CD4-positive, alpha-beta T cell treated with Interferon gamma for 1 hour (primary cell): ENCODE measurements at places on chromosomes 16 and 17.

DNA sequence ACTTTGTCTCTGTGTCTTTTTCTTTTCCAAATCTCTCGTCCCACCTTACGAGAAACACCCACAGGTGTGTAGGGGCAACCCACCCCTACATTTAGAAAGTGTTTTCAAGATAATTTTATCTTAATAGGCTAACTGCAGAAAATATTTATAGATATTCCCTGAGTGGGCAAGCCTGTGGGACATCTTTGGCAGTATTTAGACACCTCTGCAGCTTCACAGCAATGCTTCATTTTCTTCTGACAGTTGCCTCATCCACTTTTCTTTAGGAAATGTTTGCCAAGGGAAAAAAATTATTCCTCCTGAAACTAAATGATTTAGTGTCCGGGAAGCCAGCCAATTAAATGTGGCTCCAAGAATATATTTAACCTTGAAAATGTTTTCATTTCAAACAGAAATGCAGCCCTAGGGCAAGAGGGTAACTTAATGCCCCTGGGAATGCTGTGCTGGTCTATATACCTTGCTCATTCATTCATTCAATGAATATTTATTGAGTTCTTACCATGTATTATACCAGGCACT lies 290.4 kb downstream of the ABCC12 start:
- DNase-seq = no peak

- no peak for DNase-seq
These were observed 133.6 kb upstream of the CRHR1 start for GRCh38 chr17:45650561-45650960.

DNA sequence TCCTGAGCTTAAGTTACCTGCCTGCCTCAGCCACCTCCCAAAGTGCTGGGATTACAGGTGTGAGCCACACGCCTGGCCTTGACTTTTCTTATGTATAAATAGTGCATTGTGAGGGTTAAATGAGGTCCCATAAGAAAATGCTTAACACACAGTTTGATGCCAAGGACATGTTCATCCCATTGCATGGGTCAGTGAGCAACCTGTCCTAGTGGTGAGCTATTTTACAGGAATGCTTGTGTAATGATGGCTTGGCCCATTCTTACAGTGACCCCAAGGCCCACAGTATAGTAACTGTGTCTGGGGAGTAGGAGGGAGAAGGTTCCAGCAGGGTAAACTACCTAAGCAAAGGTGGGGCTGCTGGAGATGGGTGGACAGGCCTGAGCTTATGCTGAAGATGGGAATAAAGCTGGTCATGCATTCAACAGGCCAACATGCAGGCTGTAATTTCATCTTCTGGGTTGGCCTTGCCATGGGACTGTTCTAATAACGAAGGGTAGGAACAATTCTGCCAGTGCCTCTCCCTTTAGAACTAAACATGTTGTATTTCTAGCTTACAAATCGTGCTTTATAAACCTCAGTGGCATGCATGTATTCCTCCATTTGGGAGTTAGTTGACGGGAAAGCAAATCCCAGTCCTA lies 6.2 kb downstream of the ACSF2 start:
- no peak for DNase-seq

- no peak for DNase-seq
These were observed 21.7 kb upstream of the SMURF2 start for GRCh38 chr17:64683796-64684195.

- no peak for DNase-seq
These were observed 53.4 kb downstream of the ZNF18 start for GRCh38 chr17:11943759-11944347.

GRCh38 chr17:17495536-17496188 lies 533 bp downstream of the RASD1 start:
- DNase-seq = no peak

DNA sequence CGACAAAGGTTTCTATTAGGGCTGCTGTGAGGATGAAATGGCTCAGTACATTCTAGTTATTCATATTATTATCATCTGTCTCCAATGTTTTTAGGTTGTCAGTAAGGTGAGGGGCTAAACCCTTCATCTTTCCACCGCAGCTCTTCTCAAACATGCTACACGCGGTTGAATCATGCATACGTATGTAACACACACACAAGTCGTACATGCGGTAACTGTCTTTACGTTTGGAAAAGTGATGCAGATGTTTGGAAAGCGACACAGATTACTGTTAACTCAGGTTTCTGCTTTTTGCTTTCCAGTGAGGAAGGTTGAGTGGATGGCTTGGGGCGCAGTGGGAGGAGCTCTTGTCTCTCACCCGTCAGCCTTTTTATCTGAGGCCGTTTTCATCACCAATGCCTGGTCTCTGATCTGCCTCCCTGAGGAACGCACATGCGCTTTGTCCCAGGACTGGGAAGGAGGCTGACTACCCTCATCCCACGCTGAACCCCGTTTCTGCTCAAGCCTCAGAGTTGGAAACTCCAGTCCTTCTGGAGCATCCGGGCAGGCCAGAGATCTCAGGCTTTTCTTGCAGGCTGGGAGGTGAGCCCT lies 3.2 kb upstream of the FOXL1 start:
- no peak for DNase-seq

- peak; percentile 85 for DNase-seq
These were observed 118.0 kb upstream of the ZNF469 start for GRCh38 chr16:88264641-88265285.

DNA sequence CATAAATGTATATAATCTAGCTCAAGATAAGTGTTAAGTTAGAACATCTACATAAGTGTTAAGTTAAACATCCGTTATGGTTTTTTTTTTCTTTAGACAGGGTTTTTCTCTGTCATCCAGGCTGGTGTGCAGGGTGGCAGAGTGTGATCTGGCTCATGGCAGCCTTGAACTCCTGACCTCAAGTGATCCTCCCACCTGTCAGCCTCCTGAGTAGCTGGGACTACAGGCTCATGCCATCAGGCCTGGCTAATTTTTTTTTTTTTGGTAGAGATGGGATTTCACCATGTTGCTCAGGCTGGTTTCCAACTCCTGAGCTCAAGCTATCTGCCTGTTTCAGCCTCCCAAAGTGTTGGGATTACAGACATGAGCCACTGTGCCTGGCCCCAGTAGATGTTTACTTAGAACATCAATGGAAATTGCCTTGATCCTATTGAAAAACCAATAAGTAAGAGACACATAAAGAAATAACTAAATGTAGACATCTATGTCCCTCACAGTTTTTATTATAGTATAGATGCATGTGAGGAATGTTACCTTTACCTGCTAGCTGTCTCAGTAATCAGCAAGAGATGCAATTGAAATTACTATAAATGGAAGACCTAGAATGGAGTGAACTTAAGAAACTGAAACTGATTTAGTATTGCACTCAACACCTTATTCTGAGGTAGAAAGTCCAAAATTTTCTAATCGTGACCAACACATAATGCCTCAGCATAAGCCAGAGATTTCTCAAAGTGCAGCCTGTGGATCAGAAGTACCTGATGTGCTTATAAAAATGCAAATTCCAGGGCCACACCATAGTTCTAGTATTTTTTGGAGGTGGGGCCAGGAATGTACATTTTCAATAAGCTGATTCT lies 5.5 kb upstream of the FAM20A start:
- DNase-seq = no peak

DNA sequence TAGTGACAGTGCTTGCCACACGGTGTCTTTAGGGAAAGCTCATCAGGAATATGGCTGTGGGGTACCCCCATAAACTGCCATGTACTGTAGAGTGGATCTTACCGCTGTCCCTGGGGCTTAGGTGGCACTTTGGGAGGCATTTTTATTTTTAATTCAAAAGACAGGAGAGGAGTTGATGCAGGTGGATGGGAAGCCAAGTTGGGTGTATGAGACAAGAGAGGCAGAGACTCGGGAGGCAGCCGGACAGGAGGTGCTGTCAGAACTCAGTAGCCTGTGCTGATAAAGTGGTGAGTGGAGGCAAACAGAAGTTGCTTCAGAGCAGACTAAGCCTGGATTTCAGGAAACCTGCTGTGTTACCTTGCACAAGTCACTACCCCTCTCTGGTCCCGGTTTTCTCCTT lies 185.9 kb downstream of the TMEM132E start:
- no peak for DNase-seq

DNA sequence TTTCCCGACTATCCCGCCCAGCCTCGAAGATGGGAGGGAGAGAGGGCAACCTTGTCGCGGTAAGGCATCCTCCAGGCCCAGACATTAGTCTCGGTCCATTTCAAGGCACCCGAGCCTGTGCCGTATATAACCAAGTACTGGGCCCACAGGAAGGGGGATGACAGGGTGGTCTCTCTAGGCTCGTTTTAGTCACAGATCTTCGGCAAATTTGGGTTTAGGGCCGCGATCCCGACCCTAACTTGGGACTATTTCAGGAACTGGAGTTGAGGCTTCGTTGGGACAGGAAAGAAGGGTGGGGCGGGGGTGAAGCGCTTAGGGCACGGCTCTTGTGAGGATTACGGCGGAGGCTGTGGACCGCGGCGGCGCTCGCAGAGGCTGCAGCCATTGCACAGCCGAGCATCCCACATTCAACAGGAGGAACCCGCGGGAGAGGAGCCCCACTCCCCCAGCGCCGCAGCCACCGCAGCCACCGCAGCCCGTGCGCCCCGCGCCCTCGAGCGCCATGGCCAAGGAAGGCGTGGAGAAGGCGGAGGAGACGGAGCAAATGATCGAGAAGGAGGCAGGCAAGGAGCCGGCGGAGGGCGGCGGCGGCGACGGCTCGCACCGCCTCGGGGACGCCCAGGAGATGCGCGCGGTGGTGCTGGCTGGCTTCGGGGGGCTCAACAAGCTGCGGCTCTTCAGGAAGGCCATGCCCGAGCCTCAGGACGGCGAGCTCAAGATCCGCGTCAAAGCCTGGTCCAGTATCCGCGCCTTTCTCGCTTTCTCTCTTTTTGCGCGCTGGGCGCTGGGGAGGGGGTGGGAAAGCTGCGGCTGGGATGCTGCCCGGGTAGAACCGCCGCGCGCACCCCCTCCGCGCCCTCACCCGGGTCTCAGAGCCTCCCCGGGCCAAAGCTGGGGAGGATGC lies at the start of gene VAT1L:
VAT1L (plus strand) TSS at position 384 of the 904 bp plus-strand sequence; CDS start at position 503, 119 bp downstream.
- no peak for DNase-seq

- no peak for DNase-seq
These were observed 59.9 kb downstream of the SREBF1 start for GRCh38 chr17:17776889-17777288.

DNA sequence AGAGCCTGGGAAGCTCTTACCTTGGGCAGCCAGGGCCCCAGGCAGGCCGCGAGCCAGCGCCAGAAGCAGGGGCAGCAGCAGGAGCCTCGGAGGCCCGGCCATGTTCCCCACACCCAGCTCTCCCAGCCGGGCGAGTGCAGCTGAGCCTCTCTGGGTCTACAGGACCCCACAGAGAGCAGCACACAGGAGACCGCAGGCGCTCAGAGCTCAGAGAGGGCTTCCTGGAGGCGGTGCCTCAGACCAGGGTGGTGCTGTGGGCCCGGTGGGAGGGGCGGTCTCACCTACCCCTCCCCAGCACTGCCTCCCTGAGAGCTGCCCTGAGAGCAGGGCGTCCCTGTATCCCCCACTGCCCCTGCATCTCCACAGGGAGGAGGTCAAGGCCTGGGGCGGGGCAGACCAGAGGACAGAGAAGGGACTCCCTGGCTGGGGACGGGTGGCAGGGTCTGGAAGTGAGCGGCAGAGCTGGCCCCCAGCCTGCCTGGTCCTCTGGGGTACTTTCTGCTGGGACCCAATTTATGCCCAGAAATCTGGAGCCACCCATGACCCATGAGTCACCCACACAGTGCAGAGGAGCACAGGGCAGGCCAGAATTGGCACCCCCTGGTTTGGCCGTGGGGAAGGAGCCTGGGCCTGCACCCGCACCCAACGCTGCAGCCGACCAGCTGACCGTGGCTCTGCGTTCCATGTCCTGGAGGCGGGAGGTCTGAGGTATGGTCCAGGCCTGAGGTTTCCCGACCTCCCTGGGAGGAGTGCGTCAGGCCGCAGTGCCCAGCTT lies at the start of gene CD7:
CD7 (minus strand) TSS at position 215 of the 775 bp plus-strand sequence; CDS start at position 102, 113 bp downstream.
- DNase-seq = peak; percentile 74

DNA sequence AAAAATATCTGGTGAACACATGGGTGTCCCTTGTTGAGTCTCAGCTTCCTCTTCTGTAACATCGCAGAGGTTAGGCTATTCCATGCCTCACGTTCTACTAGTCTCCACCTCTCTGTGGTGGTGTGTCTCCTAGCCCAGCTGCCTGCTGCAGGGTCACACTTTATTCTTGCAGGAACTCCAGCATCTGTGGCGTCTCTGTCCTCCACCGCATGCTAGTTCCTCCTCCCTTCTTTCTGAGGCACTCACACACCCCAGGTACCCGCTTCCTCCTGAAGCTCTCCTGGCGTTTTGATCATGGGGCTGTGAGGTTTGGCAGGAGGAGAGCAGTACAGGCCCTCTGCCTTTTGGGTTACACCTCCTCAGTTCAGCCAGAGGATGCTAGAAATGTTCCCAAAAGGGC lies 9.9 kb upstream of the TEX2 start:
- DNase-seq = no peak

GRCh38 chr16:83681381-83681956 lies 126.3 kb upstream of the HSBP1 start:
- no peak for DNase-seq

DNA sequence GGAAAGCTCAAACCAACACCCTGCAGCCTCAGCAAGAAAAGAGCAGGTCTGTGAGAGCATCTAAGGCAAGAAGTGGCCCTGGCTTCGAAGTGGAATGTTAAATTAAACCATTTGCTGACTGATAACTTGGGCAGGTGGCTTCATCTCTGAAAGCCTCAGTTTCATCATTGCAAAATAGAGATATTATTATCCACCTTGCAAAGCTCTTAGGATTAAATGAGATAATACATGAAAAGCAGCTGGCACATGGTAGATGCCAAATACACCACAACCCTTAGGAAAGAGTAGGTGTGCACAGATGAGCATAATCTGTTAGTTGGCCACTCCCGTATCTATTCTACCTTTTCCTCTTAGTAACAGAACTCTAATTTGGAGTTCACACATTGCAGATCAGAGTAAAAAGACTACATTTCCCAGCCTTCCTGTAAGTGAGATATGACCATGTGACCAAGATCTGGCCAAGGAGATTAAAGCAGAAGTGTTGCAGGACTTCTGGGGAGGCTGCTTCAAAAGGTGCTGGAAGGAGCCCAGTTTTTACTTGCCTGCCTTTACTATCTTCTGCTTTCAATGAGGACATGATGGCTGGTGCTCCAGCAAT lies 288.7 kb downstream of the SOX9 start:
- no peak for DNase-seq

GRCh38 chr17:4900231-4901107 lies 1.1 kb downstream of the C17orf107 start:
- peak; percentile 89 for DNase-seq

GRCh38 chr17:28466001-28466400 lies 7.4 kb upstream of the SLC13A2 start:
- no peak for DNase-seq
